ENCODE measurements at places on chromosomes 12 and 14.

GRCh38 chr14:95290871-95291431 lies 28.8 kb downstream of the CLMN start:
- peak; percentile 17 for DNase-seq

GRCh38 chr12:119306593-119306992 lies 27.9 kb upstream of the CCDC60 start:
- DNase-seq = no peak

DNA sequence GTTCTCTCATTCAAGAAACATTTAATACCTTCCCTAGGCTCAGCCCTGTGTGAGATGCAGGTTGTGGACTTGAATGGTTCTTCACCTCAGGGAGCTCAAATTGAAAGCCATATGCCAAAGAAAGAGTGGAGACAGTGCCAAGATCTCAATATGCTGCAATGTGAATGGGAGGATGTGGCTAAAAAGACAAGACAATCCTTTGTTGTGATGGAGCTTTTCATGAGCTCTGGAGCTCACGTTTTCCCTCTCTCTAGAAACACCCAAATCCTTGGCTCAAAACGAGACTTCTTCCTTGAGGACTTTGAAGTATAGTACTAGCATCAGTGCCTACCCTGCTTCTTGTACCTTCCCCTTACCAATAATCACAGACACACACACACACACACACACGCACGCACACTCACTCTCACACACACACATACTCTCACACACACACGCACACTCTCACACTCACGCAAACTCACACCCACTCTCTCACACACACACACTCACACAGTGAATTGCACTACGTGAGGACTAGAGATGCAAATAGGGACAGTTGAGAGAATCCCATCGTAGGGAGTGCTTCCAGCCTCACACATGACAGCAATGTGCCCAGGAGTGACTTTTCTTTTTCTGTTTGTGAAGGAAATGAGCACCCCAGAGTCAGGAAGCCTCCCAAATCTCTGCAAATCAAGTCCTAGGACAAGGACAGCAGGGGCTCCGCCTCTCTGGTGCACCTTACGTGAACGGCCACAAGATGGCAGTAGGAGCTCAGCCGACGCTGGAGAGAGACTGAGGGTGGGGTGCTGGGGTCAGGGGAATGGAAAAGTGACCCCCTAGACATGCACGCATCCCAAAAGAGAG lies 231.4 kb downstream of the PCNX1 start:
- peak; percentile 68 for DNase-seq

DNA sequence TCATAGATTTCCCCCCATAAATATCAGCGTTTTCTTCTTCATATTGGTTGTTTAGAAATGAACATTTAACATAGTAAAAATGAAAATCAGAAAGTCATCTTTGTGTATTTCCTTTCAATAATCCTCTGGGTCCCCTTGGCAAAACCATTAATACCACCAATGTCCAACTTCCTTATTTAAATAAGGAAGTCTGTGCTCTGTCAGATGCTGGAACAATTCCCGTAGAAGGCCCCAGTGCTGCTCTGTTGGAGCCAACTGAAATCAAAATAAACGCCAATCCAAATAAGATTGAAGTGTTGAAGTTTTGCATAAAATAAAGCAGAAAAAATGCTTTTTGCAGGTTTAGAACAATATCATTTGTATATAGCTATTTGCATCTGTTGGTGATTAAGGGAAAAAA lies 93.1 kb downstream of the PPM1H start:
- DNase-seq = peak; percentile 73

DNA sequence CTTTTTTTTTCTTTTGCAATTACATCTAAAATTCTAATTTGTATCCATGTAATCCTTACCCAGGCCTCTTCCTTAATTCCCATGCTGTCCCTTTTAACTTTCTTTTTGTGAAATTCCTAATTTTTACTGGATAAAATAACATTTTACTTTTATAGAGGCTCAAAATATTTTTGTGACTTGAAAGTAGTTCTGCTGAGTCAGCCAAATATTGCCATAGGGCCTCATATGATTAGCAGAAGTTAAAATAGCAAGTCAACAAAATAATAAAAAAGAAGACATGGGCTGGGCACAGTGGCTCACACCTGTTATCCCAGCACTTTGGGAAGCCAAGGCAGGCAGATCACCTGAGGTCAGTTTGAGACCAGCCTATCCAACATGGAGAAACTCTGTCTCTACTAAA lies 2.0 kb downstream of the C3AR1 start:
- DNase-seq = no peak

GRCh38 chr12:80593766-80594165 lies 113.7 kb upstream of the MYF6 start:
- no peak for DNase-seq

DNA sequence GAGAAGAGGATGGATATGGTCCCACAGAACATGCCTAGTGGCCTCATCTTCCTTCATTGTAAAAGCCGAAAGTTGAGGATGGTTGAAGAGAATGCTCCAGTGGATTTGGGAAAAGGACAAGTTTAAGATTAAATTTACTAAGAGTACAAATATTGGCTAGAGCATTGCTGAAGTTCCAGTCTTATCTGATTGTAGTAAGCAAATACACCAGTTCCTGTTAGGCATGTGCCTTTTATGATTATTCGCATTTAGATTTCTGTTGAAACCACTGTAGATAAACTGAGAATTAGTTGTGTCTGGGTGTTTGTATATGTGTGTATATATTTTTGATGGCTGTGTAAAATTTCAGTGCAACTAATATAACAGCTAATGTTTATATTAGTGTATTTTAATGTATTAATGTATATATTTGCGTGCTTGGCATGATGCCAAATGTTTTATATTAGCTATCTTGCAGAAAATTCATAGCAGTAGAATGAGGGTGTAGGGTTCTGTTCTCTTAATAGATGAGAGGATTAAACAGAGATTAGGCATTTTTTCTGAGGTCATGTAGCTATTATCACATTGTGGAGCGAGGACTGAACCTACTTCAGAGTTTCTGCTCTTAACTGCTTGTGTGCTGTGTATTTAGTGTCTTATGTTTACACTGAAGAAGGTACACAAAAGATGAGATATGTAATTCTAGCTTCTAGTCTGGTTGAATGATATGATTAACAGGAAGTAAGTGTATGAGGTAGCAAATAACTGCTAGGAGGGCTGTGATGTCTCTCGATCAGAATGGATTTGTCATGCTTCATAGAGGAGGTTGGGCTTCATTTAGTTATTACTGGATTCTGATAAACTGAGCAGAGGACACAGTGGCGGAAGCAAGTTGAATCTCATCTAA lies 21.1 kb downstream of the FKBP3 start:
- DNase-seq = no peak

- DNase-seq = peak; percentile 48
These were observed 30.4 kb downstream of the DLGAP5 start for GRCh38 chr14:55160989-55161388.

DNA sequence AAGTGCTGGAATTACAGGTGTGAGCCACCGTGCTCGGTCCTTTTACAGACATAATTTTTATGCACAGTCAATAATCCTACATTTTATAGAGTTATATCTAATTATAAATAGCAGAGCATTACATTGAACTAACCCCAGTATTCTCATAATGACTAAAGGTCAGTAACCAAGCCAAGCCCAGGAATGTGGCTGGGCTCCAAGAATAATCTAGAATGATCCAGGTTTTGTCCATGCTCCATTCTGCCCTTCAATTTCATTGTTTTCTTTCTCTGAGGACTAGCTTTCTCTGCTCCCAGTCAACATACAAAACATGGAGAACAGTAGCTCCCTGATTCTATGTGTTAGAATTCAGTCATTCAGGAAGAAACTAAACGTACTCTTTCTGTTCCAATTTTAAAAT lies 92.1 kb upstream of the KRR1 start:
- no peak for DNase-seq

GRCh38 chr14:94174604-94175010 lies 485 bp downstream of the PPP4R4 start:
- no peak for DNase-seq

DNA sequence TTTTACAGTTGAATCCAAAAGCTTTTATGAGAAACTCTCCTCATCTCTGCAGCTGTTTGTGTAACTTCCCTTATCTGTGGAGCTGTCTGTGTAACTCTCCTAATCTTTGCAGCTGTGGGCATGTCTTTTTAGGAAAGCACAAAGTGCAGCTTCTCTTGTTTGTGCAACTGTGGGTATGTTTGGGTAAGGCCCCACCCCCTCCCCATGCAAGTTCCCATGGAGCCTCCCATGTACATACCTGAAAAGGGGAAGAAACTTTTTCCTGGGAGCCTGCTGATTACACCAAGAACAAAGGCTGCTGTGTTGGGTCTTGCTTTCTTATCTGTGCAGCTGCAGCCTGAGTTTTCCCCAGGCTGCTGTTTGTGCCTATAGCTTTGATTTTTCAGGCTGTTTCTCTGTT lies 42.7 kb upstream of the CDKN3 start:
- no peak for DNase-seq

DNA sequence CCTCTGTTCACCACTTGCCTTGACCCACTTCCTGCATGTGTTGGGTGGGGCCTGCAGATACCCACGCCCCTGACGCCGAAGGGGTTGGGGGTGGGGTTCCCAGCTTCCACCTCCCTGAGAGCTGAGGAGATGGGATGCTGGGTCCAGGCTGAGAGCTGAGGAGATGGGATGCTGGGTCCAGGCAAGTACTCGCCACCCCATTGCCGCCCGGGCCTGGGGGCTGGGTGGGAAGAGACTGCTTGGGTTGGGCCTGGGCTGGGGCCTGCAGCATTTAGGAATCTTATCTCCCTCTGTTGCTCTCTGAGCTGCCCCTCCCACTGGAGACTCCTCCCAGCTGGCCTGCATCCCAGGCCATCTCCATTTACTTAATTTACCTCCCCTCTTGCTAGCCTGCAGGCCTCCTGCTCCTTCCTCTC lies 17.4 kb downstream of the TEAD4 start:
- no peak for DNase-seq

Data from cerebellar cortex (tissue), 1 donor.